ENCODE measurements at places on chromosomes 1 and 21. TPM values are rescaled to one million over a fixed set of nuclear protein-coding genes. Genes with fewer than 3 reads are reported as not detected.

KCNA2 gene
- 0.19 TPM for total RNA-seq

CDC42BPA gene
- 5.0 TPM for total RNA-seq

IGSF3 gene
- 0.81 TPM for total RNA-seq

SF3B4 gene
- total RNA-seq, result 47.3 TPM

MORC3 gene
- 28.6 TPM for total RNA-seq

C1orf105 gene
- total RNA-seq, result not detected

ARHGEF19 gene
- total RNA-seq, result 5.3 TPM

TUFT1 gene
- 2.3 TPM for total RNA-seq

CA6 gene
- 0.22 TPM for total RNA-seq

GRCh38 chr21:34670962-34671348, 2.2 kb downstream of the CLIC6 start:
- H3K4me3 ChIP-seq, result peak overlapping the region; percentile 51
- peaks cover 49% of the 10 kb centered on the region for H3K27me3 ChIP-seq
- no peaks in the 10 kb centered on the region for H3K36me3 ChIP-seq
- peaks cover 12% of the 10 kb centered on the region for H3K4me1 ChIP-seq

GRCh38 chr21:31011412-31011811, 26.9 kb downstream of the KRTAP19-8 start:
- H3K4me1 ChIP-seq, result peaks cover 8% of the 10 kb centered on the region
- no peak for DNase-seq
- H3K36me3 ChIP-seq, result no peaks in the 10 kb centered on the region
- H3K27me3 ChIP-seq, result no peaks in the 10 kb centered on the region
- no peak overlapping the region for H3K27ac ChIP-seq
- H3K4me3 ChIP-seq, result no peak overlapping the region

GRCh38 chr1:37561133-37562132, 4.7 kb downstream of the DNALI1 start:
- H3K27ac ChIP-seq, result no peak overlapping the region
- peaks cover 2% of the 10 kb centered on the region for H3K4me1 ChIP-seq
- peak; percentile 53 for DNase-seq
- peaks cover 5% of the 10 kb centered on the region for H3K36me3 ChIP-seq
- no peaks in the 10 kb centered on the region for H3K27me3 ChIP-seq

GRCh38 chr1:117633936-117634335, 28.1 kb downstream of the TENT5C start:
- no peak overlapping the region for H3K4me3 ChIP-seq
- no peak for DNase-seq
- H3K4me1 ChIP-seq, result peaks cover 14% of the 10 kb centered on the region

DNA sequence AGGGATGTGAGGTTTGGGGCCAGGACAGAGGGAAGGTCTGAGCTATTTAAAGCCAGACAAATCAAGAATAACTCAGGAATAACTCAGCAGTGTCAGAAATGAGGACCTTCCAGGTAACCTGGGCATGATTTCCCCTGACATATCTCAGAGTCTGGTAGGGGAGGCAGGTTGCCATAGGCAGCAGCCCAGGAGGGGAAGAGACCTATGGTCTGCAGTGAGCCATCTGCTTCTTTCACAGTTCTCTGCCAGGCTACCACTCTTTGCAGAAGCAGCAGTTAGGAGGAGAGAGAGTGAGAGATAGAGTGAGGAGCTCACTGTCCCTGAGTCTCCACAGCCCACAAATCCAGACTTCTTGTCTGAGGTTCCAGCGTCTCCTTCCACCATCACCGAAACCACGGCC, 6.3 kb upstream of the VSIG8 start:
- no peak for DNase-seq
- no peak overlapping the region for H3K4me3 ChIP-seq
- H3K36me3 ChIP-seq, result no peaks in the 10 kb centered on the region
- H3K4me1 ChIP-seq, result peaks cover 12% of the 10 kb centered on the region

GRCh38 chr21:41110161-41110560, 57.8 kb upstream of the BACE2 start:
- DNase-seq, result no peak
- no peak overlapping the region for H3K4me3 ChIP-seq
- peaks cover 22% of the 10 kb centered on the region for H3K4me1 ChIP-seq

- H3K27ac ChIP-seq, result no peak overlapping the region
- peaks cover 11% of the 10 kb centered on the region for H3K27me3 ChIP-seq
- no peaks in the 10 kb centered on the region for H3K36me3 ChIP-seq
- no peak for DNase-seq
These were observed 65.9 kb upstream of the SIPA1L2 start for GRCh38 chr1:232695621-232696385.

- H3K4me1 ChIP-seq, result no peaks in the 10 kb centered on the region
- H3K27ac ChIP-seq, result no peak overlapping the region
- DNase-seq, result no peak
- no peak overlapping the region for H3K4me3 ChIP-seq
- peaks cover 32% of the 10 kb centered on the region for H3K27me3 ChIP-seq
These were observed 198.7 kb downstream of the KCNJ6 start for GRCh38 chr21:37717534-37717933.

DNA sequence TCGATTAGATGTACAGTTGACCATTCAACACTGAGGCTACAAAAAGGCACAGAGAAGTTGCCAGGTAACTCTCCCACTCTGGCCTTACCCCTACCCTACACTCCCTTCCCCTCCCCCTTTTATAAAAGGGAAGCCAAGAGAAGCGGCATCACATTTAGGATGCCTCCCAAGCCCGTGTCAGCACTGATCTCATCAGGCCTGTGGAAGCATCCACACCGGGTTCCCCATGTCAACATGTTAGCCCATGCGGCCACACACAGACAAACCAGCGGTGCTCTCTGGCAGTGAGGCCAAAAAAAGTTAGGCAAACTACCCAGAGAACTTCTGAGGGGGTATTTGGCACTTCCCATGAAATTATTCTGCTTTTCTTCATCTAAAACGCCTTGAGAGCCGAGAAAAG, 29.9 kb downstream of the BCAR3 start:
- H3K36me3 ChIP-seq, result no peaks in the 10 kb centered on the region
- no peaks in the 10 kb centered on the region for H3K27me3 ChIP-seq
- no peak overlapping the region for H3K27ac ChIP-seq
- no peaks in the 10 kb centered on the region for H3K4me1 ChIP-seq

- H3K27ac ChIP-seq, result no peak overlapping the region
- H3K27me3 ChIP-seq, result peaks cover 34% of the 10 kb centered on the region
- H3K36me3 ChIP-seq, result no peaks in the 10 kb centered on the region
These were observed 2.3 kb upstream of the JAM2 start for GRCh38 chr21:25636727-25637126.

- H3K27ac ChIP-seq, result no peak overlapping the region
- no peak overlapping the region for H3K4me3 ChIP-seq
- peak; percentile 44 for DNase-seq
These were observed 193.2 kb upstream of the PLXNA2 start for GRCh38 chr1:208437401-208437800.

- H3K4me3 ChIP-seq, result no peak overlapping the region
- no peak for DNase-seq
- H3K27ac ChIP-seq, result no peak overlapping the region
- no peaks in the 10 kb centered on the region for H3K36me3 ChIP-seq
These were observed 6.9 kb upstream of the IGFN1 start for GRCh38 chr1:201183753-201184152.

- H3K4me3 ChIP-seq, result no peak overlapping the region
- no peak for DNase-seq
- peaks cover 12% of the 10 kb centered on the region for H3K4me1 ChIP-seq
- no peaks in the 10 kb centered on the region for H3K36me3 ChIP-seq
- peaks cover 1% of the 10 kb centered on the region for H3K27me3 ChIP-seq
These were observed 20.6 kb downstream of the NIBAN1 start for GRCh38 chr1:184953600-184954219.

DNA sequence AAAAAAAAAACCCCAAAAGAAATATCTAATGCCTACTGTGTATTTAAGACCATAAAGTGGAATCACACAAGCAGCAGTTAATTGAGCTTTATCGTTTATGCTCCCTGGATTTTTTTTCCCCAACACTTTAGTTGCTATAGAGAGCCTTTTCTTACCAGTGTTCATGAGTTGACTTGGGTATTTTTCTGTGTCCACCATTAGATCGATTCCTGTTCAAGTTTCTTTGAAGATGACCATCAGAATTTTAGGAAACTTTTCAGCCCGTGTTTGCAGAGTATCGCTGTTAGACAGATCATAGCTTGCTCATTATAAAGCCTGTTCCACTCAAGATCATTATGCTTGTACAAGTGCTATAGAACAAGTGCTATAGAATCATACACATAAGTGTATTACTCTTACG, 1.5 kb downstream of the RALGPS2 start:
- H3K27ac ChIP-seq, result no peak overlapping the region
- peaks cover 24% of the 10 kb centered on the region for H3K4me1 ChIP-seq
- H3K27me3 ChIP-seq, result no peaks in the 10 kb centered on the region

Data from activated naive CD4-positive, alpha-beta T cell treated with anti-CD3 and anti-CD28 coated beads for 36 hours (primary cell).